ENCODE measurements at places on chromosomes 12 and 14.

DNA sequence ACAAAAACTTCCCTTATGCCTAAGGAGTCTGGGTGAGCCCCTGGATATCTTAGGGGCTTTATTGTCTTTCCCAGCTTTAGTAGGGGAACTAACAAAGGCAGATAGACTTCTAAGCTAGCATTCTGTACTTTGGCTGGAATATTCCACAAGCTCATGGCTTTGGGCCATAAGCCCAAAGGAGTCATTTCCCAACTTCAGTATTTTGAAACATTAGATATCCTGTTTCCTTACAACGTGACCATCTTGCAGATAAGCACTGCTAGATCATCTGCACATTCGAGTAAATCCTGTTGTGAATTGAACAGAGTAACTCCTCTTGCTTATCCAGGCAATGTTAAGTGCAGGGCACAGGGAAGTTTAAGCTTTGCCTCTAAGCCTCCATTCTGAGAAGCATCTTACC, 70.6 kb upstream of the ACTN1 start:
- DNase-seq: no peak

DNA sequence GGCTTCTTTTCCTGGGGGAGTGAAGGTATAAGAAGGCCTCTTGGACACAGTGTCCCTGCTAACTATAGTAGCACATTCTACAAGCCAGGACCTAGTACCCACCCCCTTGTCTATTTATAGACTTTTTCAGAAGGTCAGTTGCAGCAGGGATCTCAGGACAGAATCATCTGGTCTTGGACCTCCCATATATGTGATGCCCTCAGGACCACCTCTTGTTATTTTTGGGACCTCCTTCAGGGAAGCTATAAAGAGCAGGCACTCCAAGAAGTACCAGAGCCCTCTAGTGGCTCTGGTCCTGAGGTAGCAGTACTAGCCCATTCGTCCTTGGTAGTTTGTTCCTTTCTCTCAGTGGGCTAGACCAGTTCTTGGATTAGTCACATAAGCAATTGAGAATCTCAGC, 4.3 kb downstream of the COQ10A start:
- DNase-seq: peak; percentile 10

DNA sequence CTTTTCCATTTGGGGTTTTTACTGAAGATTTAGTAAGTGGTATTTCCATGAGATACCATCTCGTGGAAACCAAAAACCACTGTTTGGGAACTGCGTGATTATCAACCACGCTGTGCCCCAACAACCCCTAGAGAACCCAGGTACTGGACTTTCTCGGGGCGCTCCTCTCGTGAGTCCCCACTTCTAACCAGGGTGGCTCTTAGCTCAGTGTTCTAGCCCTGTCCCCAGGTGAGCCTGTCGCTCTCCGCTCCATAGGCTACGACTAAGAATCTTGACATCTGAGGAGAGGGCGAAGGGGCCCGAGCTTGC, 686 bp downstream of the MCRS1 start:
- no peak for DNase-seq

DNA sequence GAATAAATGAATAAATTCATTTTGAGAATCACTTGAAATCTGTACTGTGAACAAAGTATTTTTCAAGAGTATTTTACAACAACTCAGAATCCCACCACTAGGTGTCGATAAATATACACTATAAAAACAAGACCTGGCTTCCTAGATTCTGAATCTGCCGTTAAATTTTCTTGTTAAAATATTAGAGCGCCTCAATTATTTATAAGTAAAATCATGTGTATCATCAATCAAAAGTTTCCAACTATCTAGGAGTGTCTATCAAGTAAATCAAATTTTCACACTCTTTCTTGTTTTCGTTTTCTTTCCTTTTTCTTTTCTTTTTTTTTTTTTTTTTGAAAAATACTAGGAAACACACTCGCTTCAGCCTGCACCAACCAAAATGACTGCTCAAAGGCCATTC, 179.2 kb upstream of the DCN start:
- peak; percentile 31 for DNase-seq

GRCh38 chr14:39812532-39813320, 380.5 kb upstream of the FBXO33 start:
- DNase-seq: no peak

DNA sequence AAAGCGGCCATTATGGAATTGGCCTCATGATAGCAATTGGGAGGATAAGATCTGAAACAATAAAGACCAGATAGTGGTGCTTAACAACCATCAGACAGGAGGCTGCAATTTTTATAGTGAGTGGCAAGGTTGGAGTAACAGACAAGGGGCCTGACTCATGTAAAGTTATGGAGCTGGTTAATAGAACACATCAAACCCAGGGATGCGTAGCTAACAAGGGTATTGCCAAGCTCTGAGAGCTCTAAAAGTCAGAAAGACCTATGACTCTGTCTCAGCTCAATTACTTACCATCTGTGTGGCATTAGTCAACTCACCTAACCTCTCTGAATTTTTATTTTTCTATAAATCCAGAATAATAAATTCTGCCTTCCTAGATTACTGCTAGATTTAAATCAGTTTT, 1731.5 kb upstream of the FLRT2 start:
- no peak for DNase-seq

DNA sequence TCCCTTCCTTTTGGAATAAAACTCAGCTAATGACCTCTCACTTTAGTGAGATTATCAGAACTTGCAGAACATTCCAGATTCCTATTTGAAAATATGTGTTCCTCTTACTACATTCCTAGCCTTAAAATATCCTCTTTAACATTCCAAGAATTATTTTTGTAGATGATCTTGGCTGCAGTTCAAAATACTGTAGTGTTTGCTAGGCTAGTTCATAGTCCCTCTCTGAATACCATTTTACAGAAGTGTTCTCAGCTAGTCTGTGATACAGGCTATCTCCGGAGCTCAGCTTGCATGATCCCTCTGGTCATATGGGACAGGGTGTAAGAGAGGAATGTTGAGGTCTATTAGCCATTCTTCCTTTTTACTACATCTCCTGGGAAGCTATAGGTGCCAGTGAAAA, 17.6 kb upstream of the GPR33 start:
- DNase-seq: no peak

GRCh38 chr12:2693244-2693860, 101.4 kb upstream of the FKBP4 start:
- DNase-seq: no peak

DNA sequence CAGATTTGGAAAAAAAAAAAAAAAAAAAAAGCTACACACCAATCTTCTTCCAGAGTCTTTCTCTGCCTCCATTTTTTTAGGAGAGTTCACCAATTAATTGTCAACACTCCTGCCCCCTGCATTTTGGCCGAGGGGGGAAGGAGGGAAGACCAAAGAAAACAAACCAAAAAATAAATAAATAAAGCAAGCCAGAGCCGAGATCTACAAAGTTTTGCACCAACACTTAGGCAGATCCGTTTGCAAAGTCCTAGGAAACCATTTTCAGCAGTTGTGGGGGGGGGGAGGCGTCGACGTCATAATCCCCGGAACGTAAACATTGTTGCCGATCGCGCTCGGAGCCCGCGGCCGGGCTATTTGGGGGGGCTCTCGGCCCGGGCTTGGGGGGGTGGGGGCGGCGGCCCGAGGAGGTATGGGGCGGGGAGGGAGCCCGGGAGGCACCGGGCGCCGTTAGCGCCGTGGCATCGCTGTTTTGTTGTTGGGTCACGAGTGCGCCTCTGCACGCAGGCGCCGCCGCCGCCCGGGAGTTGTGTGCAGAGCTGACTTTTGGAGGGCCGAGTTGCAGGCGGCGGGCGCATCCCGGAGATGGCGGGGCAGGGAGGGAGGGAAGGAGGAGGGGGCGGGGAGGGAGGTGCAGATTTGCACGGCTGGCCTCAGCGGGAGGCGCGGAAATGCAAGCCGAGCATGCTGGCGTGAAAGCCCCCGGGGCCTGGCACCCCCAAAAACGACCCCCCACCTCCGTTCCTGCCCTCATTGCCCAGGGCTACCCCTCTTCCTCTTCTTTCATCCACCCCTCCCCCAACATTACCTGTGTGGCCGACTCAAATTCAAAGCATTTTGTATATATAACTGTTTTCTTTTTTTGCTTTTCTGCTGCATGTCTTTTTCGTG, 598 bp downstream of the KDM2B start:
- DNase-seq: peak; percentile 75

- DNase-seq: peak; percentile 79
These were observed 3.5 kb upstream of the TSPAN9 start for GRCh38 chr12:3073438-3074250.

GRCh38 chr14:47674148-47674542, 1.3 kb downstream of the MDGA2 start:
- no peak for DNase-seq

- DNase-seq: no peak
These were observed 47.7 kb downstream of the BCL11B start for GRCh38 chr14:99224116-99224910.

DNA sequence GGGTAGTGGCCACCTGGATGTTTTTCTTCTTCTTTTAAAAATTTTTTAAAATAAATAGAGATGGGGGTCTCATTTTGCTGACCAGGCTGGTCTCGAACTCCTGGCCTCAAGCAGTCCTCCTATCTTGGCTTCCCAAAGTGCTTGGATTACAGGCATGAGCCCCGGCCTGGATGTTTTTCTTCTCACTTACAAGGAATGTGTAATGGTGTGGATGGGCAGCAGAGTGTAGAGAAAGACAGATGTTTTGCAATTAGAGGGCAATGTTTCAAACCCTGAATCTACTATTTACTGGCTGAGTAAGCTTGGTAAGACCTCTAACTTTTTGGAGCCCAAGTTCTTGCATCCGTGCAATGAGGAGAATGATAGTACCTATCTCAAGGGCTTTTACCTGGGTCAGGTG, 48.1 kb downstream of the ADCK1 start:
- DNase-seq: no peak

DNA sequence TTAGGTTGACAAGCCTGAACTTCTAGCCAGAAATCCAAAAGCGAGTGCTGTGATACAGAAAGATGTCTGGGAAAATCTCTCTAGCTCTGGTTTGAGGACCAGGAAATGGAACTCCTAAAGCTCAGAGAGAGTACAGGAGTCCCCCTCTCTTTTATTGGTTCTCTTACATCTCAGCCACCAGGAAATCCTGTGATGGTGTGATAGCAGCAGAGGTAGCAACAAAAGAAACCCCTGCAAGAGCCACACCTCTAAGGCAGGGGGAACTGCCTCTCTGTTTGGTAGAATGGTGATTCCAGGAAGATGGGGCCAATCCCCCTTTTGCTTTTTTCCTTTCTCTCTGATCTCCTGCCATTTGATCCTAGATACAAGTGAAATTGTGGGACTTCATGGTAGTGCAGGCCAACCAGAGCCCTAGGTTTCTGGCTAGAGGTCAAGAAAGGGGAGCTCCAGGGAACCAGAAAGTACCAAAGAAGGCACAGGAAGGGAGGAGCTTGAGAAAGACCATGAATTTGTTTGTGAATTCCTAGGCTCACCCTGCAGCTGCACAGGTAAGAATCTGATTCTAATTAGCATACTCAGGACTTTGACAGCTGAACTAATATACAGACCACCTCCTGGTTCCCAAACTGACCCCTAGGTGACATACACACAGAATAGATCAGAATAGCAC, 88.5 kb downstream of the PAPLN start:
- peak; percentile 20 for DNase-seq

DNA sequence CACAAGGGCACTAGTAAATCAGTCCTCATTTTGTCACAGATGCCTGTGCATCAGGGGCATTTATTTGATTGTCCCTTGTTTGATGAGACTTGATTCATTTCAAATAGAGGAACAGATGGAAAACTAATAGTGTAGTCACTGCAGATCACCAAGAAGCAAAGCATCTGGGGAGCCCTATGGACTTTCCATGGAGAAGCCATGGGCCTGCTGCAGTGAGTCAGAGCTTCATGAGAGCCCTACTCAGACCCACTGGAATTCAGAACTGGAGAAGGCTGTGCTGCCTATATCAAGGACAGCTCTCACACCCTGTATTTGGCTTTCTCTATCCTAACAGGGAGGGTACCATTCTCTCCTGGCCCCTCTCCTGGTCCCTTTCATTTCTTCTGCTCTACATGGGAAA, 126.2 kb downstream of the GRIP1 start:
- DNase-seq: no peak

DNA sequence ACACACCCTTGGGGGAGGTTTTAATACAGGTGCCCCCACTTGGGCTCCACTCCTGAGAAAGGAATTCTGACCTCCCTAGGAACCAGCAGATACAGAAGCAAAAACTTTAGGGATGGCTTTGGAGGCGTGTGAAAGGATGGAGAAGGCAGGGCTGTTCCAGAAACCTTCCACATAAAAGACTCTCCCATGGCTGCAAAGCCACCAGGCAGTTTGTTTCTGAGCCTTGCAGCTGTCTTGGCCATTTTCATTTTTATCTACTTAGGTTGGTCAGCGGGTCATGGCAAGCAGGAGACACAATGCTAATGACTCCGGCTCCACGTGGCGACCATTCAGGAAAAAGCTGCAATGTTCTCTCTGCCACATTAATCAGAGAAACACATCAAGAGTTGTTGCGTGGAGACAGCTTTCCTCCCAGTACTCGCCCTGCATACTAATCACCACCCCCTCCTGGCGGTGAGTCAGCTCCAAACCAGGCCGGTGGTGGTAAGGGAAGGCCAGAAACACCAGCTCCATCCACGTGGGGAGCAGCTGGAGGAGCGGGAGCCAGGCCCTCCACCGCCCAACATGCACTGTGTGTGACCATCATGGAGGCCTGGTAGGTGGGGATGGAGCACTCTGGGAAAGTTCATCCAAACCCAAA, 30.9 kb upstream of the IRF2BPL start:
- DNase-seq: peak; percentile 41

DNA sequence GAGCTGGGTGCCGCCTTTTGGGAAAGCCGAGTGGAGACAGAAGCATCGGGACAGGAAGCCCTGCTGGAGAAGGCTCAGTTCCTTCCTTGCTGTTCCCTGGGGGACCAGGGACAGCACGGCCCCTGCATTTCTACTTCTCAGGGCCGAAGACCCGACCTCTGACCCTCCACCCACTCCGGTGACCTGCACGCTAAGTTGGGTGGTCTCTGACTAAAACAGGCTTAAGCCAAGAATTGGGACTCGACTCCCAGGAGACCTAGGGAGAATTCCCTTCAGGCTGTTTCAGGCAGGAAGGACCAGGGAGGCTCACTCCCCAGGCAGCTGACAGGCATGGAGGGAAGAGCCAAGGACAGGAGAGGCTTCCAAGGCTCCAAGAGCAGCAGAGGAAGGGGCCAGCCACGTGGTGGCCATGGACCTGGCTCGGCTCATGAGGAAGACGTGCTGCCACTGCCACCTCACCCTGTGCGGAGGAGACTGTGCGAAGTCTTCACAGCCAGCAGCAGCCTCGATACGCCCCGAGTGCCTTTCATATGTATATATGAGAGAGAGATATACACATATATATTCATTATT, 43.9 kb downstream of the DCAF4 start:
- DNase-seq: no peak

GRCh38 chr14:80781972-80782367, 159.6 kb downstream of the CEP128 start:
- DNase-seq: no peak

DNA sequence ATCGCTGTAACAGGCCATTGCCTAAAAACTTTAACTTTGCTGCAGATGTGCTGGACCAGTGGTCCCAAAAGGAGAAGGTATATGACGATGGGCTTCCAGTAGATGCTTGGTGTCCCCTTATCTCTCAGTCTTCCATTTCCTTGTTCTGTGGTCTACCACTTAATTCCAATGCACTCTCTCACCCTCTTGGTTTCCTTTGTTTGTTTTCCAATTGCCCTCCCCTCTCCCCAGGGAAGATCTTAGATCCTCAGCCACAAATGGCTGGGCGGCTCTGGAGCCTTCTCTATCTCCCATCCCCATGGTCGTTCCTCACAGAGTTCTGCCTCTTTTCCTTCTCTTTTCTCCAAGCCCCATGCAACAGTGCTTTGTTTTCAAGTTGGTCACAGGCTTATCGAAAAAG, 584 bp downstream of the ACSM4 start:
- no peak for DNase-seq

- DNase-seq: no peak
These were observed 15.8 kb downstream of the CD9 start for GRCh38 chr12:6215932-6216494.

- no peak for DNase-seq
These were observed 104.9 kb upstream of the FKBP4 start for GRCh38 chr12:2689879-2690278.
